ENCODE measurements at places on chromosomes 7 and 10.

GRCh38 chr10:73207883-73208282 is 39.2 kb downstream of the DNAJC9 start:
- DNase-seq, result no peak

GRCh38 chr7:134470864-134471263 is 12.0 kb upstream of the AKR1B1 start:
- DNase-seq, result no peak

DNA sequence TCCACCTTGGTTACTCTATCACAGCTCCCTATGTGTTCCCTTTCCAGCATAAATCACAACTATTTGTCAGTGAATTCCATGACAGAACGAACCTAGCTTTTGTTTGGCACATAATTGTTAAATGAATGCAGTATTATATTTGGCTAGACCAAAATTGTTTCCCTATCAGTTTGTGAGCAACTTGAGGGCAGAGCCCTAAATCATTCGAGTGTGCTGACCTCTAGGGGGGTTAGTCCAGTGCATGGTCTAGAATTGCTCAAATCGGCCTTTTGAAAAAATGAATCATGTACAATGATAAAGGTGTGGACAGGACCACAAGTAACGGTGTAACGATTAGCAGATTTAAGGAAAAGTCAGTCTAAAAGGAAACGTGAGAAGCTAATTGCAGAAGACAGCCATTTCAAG is 475 bp upstream of the NRBF2 start:
- DNase-seq, result no peak

- no peak for DNase-seq
These were observed 45.2 kb upstream of the SPOCK2 start for GRCh38 chr10:72133517-72133916.

- no peak for DNase-seq
These were observed 129.2 kb upstream of the FAM3C start for GRCh38 chr7:121525155-121525819.

DNA sequence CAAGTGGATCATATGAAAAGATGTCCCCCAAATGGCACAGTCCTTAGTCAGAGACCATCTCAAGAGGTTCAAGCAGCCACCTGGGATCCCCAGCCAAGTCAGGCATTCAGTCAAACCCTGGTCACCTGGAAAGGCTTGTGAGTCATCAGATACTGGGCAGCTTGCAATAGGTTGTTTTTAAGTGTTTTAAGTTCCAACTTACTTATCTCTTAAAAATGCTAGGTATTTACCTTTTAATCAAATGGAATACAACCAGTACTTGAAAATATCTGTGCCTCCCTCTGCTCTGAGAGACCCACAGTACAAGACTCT is 262.2 kb downstream of the WDR11 start:
- DNase-seq, result no peak

GRCh38 chr10:110225441-110225755 is 18.0 kb downstream of the MXI1 start:
- no peak for DNase-seq

DNA sequence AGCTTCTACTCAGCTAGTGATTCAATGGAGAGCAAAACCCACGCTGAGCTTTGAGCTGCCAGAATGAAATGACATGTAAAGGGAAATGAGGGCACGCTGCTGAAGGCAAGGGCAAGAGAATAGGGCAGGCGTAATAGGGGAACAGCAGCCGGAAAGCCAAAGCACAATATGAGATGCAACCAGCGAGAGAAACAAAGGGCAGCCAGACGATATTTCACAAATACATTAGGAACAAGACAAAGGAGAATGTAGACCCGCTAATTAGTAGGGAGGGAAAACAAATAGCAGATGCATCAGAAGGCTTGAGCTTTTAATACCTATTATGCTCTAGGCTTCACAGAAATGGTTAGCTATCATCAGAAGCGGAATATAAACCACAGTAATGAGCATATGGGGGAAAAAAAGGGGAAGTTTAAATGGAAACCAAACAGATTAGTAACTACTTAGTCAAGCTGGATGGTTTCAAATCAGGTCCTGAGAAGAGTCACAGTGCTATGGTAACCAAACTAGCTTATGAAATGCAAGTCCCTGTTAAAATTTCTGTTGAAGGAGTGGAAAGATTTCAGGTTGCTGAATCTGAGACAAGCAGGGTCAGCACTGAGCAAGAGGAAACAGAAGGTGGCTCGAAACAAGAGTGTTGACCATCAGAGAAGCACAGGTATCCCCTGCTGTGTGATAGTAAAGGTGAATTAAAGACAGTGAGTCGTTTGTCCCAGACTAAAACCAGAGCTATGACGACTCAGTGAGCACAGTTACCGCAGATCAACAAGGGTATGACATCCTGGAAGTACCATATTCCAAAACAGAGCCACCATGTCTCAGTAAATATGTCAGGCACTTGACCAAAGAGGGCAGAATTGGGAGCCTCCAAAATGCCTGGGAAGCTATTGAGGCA is 496.9 kb upstream of the CELF2 start:
- DNase-seq, result no peak

DNA sequence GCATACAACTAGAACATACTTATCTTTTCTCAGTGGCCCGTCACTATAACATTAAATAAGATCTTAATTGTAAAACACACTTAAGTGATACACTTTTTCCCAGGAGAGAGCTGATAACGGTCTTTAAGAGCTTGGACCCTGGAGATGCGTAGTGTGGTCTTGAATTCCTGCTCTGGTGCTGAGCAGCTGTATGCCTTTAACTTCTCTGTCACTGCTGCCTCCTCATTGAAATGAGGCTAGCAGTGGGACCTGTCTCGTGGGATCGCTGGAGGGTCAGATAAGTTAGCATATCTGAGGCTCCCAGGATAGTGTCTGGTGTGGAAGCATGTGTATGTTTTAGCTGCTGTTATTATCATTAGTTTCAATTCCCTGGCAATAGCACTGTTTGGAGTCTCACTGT is 194.9 kb downstream of the SDK1 start:
- no peak for DNase-seq

GRCh38 chr7:40057292-40057691 is 77.1 kb downstream of the MPLKIP start:
- DNase-seq, result no peak

DNA sequence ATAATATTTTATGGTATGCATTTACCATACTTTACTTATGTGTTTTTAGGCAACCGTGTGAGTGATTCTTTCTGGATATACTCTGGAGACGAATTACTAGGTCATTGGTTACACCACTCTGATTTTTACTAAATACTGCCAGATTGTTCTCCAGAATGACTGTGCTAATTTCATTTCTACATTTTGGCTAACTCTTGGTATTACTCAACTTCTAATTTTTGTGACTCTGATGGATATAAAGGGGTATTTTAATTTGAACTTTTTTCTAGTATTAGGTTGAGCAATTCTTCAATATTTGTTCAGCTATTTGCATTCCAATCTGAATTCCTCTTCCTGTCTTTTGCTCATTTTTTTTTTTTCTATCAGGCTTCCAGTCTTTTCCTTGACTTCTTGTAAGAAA is 223.6 kb downstream of the MDFIC start:
- no peak for DNase-seq

GRCh38 chr10:87700031-87700796 is 40.5 kb downstream of the PAPSS2 start:
- DNase-seq, result no peak

- no peak for DNase-seq
These were observed 5.8 kb downstream of the CDK6 start for GRCh38 chr7:92830532-92831110.

DNA sequence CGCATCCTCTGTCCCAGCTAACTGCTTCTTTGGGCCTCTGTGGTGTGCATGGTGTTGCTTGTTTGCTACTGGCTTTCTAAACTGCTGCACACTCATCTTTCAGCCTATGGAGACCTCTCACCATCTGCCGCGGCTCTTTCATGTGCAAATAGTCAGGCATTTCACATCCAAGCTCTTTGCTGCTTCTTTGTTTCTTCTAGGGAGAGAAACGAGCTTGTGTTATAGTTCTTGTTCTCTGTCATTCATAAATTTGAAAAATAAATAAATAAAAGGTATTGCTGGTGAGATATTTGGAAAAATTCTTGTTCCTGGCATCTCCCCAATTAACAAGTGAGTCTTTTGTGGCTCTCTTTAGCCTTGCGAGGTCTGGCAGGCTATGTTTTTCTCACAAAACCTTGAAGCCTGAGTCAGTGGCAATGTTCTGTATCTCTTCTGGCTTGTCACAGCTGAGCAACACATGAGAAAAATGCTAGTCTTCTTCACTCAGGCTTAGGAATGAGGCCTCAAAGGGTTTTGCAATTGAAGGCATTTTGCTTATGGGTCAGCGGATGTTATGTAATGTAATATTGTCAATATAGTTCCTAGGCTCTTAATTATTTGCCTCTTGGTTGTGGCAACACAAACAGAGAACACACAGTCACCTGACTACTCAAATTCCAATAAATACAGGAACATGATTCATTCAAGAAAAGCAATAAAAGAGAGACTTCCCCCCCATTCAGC is 274.0 kb downstream of the FRMD4A start:
- DNase-seq, result no peak

DNA sequence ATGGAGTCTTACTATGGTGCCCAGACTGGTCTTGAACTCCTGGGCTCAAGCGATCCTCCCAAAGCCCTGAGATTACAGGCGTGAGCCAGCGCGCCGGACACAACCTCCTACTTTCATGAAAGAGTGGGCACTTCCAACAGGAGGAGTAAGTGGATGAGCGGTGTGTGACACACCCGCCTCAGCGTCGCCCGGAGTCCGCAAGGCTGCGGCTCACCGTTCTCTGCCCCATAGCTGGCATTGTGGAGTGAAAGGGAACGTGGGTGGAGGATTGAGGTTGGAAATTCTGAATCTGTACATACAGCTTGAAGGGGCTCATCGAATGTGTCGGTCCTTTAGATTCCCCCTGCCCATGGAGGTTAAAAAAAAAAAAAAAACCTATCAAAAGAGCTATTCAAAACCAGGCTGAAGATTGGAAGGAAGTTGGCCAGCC is 524 bp upstream of the PRXL2A start:
- no peak for DNase-seq

DNA sequence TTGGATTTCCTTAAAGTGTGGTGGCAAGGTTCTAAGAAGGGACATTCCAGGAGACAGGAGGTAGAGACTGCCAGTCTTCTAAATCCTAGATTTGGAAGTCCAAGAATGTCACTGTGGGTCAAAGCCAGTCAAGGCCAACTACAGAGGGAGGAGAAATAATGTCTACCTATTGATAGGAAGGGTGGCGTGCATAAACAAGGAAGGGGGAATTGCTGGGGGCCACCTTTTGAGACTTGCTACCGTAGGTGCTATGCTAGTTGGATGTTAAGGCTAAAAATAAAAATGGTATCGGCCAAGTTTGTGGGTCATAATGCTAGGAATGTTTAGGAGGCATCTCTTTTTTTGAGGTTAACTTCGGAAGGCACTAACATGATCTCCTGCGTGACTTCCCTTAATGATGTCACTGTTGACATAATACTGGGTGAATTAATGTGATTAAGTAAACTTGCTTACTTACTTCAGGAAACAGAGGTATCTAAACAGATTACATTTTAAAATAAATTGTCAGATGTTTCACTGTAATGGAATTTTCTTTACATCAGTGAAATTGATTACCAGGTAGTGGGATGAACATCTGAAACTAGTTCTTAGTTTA is 4.8 kb downstream of the BTRC start:
- DNase-seq, result no peak
